Eye (tissue), 1 donor: ENCODE measurements at places on chromosomes 13 and 19.
A peak's percentile ranks its signal among the peaks of the same experiment; 100 is the strongest.

DNA sequence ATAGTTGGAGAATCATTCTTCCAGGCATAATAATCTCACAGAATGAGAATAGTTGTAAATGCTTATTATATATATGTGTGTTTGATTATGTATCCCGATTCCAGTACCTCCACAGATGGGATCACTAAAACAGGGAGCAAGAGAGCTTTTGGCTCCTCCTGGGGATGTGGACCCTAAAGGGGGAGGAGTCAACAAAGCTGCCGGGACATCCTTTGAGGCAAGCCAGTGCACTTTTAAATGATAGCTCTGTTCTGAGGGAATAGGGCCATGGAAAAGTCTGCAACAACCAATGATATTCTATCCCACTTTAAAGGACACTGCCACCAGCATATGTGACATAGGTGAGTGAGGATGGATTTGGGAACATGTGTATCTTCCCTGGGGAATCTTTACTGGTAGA lies 40.8 kb downstream of the SLITRK5 start:
- DNase-seq: no peak

- DNase-seq: peak; percentile 27
Observed at GRCh38 chr19:35843676-35844481, 8.4 kb downstream of the NPHS1 start.

DNA sequence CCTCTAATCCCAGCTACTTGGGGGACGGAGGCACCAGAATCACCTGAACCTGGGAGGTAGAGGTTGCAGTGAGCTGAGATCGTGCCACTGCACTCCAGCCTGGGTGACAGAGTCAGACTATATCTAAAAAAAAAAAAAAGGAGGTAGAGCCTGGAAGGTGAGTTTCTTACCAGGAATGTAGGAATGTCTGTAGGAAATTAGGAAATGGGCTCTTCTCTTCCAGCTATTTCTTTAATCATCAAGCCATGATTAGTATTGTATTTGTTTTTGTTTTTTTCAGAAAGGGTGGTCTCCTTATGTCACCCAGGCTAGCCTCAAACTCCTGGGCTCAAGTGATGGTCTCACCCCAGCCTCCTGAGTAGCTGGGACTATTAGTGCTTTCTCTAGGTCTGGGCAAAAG lies 26.3 kb upstream of the SERP2 start:
- DNase-seq: no peak

- DNase-seq: no peak
Observed at GRCh38 chr19:49335071-49335783, at the start of gene CD37. Gene CD37, plus strand, starts transcription at chr19:49335406. Its CDS starts 135 bp downstream, at chr19:49335541.

DNA sequence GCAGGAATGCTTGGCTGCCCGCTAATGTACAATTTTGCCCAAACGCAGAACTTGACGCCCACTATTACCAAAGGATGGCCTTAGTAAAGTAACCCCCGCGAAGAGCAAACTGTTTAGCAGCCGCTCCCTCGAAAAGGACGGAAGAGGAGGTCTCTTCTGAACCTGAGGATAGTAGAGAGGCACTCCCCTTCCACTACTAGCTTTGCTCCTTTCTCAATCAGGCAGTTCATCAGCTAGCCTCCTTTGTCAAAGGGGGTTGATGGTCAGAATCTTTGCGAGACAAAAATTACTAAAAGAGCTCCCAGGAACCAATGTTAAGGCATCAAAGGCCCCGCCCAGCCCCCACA lies 534 bp downstream of the CAB39L start:
- no peak for DNase-seq

DNA sequence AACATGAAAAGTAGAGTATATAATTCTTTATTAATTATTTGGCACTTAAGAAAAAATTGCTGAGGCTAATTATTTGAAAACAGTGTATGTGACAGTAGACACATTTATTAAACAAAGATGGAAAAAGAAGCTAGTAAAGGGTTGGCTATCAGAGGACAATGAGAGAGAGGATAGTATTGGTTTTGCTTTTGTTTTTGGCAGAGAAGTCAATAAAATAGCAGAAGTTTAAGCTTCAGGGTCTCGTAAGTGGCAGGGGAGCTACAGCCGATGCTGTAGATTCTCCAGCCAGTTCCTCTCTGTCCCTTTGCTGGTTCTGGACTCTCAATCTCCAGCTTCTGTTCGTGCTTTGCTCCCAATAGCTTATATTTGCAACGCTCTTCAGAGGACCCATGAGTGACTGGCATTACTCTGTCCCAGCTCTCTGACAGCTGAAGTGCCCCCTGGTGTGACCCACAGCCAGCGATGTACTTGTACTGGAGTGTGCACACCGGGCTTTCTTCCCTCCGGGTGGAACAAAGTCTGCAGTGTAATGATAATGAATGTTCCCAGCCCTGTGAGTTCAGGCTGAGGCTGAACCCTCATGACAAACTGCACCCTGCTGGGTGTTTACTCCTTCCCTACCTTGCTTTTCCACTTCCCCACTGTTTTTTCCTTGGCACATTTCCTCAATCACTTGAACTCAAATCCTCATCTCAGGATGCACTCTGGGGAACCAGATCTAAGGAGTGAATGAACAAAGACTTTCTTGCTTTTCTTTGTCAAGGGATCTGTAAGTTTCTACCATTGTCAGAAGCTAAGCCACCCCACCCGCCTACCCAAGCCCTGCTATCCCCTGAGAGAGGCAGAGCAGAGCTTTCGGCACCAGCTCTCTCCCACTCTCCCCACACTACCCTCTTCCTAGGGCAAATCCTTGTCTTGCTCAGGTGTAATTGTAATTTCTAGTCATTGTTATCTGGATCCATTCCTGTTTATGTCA lies 254.8 kb downstream of the LHFPL6 start:
- DNase-seq: peak; percentile 40
